ENCODE measurements at places on chromosomes 11 and 22.

DNA sequence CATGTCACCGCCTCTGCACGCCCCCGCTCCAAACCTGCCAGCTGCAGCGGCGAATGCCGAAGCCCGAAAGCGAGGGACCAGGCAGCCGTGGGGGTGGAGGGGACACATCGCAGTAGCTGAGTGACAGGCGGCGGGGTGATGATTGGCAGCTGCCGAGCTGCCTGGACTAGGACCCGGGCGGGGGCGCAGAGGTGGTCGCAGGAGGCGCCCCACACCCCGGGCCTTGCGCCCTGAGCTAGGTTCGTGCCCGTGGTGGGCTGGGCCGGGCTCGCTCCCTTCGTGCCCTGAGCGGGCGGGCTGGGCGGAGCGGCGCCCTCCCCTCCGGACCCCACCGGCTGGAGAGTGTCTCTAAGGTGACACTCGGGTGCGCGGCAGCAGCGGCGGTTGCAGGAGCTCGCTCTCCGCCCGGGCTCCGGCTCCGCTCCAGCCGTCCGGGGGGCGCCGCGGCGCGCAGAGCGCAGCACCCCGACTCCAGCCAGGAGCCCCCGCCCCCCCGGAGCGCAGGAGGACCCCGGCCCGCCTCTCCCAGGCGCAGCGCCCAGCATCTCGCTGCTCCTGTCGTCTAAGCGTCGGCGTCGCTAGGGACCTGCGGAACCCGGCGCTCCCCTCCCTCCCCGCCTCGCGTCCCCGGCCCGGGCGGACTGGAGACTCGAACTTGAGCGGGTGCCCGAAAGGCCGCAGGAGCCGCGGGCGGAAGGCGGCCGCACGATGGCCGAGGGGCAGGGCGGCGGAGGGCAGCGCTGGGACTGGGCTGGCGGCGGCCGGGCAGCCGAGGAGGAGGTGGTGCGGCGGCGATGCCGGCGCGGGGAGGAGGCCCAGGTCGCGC, 14.5 kb upstream of the DGKZ start:
- DNase-seq: peak; percentile 22

DNA sequence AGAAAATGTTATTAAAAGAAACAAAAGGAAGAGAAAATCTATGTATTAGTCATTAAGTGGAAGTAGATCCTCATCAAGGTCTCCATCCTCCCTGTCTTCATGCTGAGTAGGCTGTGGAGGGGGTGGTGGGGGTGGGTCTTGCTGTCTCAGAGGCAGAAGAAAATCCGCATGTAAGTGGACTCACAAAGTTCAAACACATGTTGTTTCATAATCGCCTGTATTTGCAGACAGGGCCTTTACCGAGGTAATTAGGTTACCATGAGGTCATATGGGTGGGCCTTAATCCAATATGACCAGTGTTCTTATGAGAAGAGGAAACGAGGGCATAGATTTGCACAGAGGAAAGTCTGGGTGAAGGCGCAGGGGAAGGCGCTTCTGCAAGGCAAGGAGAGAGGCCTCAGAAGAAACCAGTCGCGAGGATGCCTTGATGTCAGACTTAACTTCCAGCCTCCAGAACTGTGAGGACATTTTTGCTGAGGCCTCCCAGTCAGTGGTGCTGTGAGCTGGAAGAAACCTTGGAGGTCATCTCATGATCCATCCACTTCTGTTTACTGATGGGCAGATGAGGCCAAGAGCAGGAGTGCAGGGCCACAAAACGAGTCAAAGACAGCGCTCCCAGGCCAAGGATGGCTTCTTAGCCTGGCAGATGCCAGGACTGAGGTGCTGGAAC, 49.3 kb upstream of the THY1 start:
- DNase-seq: no peak

DNA sequence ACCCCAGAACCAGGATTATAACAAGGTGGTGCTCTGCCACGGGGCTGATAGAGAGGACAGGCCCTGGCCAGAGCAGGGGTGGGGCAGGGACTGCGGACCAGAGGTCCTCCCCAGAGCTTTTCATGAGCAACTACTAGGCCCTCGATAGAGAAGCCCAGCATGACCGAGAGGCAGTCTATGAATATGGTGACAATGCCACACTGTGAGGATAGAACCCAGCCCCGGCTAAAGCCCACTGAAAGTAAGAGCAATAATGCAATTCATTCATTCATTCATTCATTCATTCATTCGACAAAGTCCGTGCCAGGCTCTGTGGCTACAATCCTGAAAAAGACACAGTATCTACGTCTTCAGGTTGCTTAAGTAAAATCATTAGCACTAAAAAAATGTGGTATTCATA, 35.6 kb upstream of the CD5 start:
- DNase-seq: no peak

DNA sequence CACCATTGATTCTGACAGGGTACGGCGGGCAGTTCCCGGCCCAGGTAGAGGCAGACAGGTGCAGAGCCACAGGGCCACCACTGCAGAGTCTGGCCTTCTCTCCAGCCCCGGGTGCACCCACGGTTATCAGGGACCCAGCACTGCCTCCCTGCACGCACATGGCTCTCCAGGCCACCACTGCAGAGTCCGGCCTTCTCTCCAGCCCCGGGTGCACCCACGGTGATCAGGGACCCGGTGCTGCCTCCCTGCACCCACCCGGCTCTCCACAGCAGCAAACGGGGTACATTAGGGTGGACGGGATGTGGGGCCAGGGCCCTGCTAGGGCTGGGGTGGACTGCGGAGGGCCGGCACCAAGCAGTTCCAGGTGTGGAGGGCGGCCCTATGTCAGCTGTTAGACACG, 272.9 kb downstream of the BRD1 start:
- no peak for DNase-seq

DNA sequence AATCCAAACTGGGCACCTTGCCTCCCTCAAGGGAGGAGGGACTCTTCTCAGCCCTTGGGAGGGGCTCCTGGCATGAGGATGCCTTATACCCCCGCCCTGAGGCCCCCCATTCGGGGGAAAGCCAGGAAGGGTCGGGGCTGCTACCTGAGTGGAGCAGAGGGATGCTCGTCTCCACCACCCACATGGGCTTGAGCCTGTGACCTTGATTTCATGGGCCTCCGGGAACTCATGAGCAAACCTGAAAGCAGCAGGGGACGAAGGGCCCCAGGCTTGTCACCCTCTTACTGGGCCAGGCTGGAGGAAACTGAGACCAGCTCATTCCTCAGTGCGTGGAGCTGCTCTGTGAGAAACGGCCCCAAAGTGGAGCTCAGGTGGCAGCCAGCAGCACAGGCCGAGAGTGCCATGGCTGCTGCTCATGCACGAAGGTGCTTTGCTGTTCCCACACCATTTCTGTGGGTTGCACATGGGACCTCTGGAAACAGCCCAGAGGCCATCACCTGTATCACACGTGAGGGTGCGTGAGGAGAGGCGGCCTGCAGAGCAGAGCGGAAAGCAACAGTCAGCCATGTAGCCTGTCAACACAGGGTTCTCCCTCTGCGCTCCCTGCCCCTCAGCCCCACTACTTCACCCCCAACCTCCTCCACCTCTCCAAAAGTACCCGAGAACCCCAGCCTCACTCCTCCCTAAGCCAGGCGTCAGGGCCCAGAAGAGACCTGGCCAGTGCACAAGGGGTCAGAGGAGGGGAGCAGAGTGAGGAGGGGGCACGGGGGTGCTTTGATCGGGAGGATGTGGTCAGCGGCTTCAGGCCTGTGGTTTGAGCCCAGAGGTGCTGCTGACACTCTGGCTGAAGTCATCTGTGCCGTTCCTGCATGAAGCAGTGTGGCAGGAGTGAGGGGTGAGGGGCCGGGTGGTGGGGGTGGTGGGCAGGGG, 14.1 kb upstream of the IL2RB start:
- peak; percentile 31 for DNase-seq

DNA sequence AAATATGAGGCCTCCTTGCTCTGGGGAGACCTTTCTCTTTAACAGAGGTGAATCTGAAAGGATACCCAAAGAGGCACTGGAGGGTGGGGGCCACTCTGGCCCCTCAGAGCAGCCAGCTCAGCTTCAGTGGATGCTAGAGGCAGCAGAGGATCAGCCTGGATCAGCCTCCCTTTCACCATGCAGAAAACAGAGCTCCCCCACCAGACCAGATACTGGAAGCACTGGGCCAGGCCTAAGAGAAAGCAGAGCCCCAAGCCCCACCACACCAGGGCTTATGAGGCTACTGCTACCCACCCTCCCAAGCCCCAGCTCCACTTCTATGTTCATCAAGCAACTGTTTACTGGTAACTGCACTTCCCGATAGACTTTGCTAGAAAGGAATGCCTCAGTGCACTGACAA, 4.0 kb upstream of the SLC43A3 start:
- DNase-seq: no peak

DNA sequence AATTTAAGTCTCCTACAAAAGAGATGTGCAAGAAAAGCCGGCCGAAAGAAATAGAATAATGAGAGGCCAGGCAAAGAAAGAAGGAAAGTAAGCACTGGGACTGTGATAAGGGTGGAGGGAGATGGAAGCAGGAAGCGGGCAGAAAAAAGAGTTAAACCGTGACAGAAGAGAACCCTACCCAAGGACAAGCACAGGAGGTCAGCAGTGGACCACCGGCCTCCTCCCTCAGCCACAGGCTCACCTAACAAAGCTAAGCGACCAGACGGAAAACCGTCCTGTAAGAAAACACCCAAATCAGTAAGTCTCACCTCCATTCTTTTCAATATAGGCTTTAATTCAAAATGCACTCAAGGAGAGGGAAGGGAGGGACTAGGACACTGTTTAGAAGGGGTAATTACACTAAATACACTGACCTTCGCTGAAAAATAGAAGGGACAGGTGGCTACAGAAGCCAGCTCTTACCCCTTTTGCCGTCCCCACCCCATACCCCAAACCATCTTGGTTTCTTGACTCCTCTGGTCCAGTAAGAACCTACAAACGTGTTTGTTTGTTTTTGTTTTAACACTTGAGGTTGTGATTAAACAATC, 1.9 kb downstream of the FAM181B start:
- DNase-seq: no peak

GRCh38 chr11:118892514-118892913, 8.8 kb downstream of the CXCR5 start:
- DNase-seq: no peak

- no peak for DNase-seq
Observed at GRCh38 chr22:33640900-33641299, 279.4 kb downstream of the LARGE1 start.

GRCh38 chr22:18145676-18146388, 4.1 kb upstream of the USP18 start:
- DNase-seq: no peak

DNA sequence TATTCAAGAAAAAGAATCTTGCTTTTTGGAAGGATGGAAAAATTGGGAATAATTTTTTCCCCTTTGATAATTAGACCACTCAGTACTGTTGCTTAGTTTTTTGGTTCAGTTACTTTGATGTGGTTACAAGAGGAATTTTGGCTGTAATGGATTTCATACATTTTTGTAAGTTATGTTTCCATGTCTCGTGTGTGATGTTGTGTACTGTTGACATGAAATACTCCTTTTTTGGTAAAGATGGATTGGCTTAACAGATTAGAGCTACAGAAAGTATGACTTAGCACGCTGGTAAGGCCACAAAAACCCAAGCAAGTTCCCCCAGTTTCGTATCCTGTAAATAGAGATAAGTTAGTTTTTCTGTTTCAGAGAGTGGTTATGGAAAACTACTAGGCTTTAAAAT, 11.9 kb downstream of the TBCEL start:
- DNase-seq: no peak

DNA sequence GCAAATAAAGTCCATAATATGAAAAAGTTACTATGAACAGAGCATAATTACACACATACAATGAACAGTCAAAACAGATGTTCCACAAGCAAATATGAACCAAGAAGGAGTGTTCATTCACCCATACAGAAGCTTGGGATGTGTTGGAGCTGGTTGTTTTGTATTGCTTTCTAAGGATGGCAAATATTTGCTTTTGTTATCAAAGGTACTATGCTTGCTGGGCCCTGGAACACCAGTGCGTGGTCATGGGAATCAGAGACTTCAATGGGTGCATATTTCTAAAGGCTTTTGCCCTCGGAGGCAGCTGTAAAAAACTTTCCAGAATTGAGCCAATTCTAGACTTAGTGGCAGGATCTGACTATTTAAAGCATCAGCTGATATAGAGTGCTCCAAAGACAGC, 85.1 kb downstream of the BARX2 start:
- DNase-seq: no peak

DNA sequence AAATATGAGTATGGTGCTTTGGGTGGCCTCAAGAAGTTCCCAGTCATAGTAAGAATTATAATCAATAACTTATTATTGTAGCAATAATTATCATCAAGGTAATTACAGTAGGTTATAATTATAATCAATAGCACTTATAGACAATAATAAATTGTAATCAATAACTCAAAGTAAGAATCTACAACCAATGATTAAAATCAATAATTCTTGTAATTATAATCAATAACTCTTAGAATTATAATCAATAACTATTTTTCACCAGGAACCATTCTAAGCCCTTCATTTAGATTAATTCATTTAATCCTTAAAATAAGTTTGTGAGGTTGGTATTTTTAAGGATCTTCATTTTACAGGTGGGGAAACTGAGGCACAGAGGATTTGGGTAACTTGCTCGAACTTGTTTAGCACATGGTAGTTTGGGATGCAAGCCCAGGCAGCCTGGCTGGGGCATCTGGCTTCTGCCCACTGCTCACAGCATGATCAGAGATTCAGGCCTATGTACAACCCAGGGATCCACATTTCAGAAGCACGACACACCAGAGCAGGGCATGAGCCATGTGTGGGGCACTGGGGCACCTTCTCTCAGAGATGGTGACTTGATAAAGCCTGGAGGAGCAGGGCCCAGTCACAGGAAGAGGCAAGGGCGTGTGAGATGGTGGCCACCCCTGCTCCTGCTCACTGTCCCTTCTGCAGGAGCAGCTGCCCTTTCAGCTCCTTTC, 46.6 kb downstream of the SLC1A2 start:
- DNase-seq: no peak

GRCh38 chr22:22427542-22428065, 80.9 kb downstream of the ZNF280B start:
- no peak for DNase-seq

GRCh38 chr11:134144744-134145143, 75.9 kb downstream of the JAM3 start:
- DNase-seq: no peak

DNA sequence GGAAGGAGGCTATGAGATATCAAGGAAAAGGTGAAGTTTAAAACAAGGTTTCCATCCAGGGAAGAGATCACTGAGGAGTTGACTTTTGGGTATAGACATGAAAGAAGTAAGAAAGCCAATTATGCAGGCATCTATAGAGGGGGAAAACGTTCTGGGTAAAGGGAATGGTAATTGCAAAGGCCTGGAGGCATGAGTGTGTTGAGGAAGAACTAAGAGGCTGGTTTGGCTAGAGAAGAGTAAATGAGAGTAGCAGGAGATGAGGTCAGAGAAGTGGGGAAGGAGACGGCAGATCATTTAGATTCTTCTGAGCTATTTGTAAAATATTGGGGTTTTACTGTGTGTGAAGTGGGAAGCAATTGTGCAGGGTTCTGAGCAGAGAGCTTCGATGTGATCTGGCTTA, 7.6 kb downstream of the ENDOD1 start:
- no peak for DNase-seq

GRCh38 chr11:32897103-32897502, 4.5 kb downstream of the QSER1 start:
- no peak for DNase-seq

GRCh38 chr11:110833033-110833484, 120.8 kb upstream of the ARHGAP20 start:
- no peak for DNase-seq

- no peak for DNase-seq
Observed at GRCh38 chr11:73760135-73760678, 667 bp downstream of the RAB6A start.

- DNase-seq: no peak
Observed at GRCh38 chr11:116730601-116731000, 42.2 kb downstream of the BUD13 start.
